ENCODE measurements at places on chromosomes 2 and 18.

GRCh38 chr2:149470046-149470445 is 117.5 kb downstream of the MMADHC start:
- DNase-seq: no peak

- peak; percentile 1 for DNase-seq
These were observed 146.6 kb upstream of the OTOS start for GRCh38 chr2:240287011-240287410.

GRCh38 chr2:12199491-12200211 is 453.2 kb downstream of the LPIN1 start:
- DNase-seq: no peak

- DNase-seq: no peak
These were observed 40.1 kb downstream of the SCG2 start for GRCh38 chr2:223562078-223562477.

GRCh38 chr18:9814431-9814830 is 71.3 kb upstream of the TXNDC2 start:
- DNase-seq: peak; percentile 64

All from GM03348 (cell line).